Camera-type eye (tissue), 1 donor: ENCODE measurements at places on chromosomes 5 and 9. TPM values are rescaled to one million over a fixed set of nuclear protein-coding genes. Genes with fewer than 3 reads are reported as not detected.

Gene PCDHB11
- 9.5 TPM for total RNA-seq

Gene QRFP
- total RNA-seq = not detected

Gene KLHL3
- total RNA-seq = 23.7 TPM

Gene LRRC70
- 13.7 TPM for total RNA-seq

Gene CER1
- 0.88 TPM for total RNA-seq

Gene OBP2B
- not detected for total RNA-seq

Gene STK32A
- 17.7 TPM for total RNA-seq

Gene RETREG1
- 39.2 TPM for total RNA-seq

Gene CYSRT1
- 0.60 TPM for total RNA-seq

Gene IFNA13
- total RNA-seq = not detected

Gene EIF4E1B
- total RNA-seq = 0.55 TPM

Gene CEL
- total RNA-seq = 0.77 TPM

Gene BAAT
- 0.22 TPM for total RNA-seq

Gene ZSWIM6
- total RNA-seq = 25.5 TPM

Gene BTNL9
- total RNA-seq = 4.7 TPM

Gene INSL6
- total RNA-seq = not detected

Gene DAB2IP
- total RNA-seq = 38.5 TPM
